WTC11 (cell line): ENCODE measurements at places on chromosomes 16 and 17. TPM values are rescaled to one million over a fixed set of nuclear protein-coding genes. Genes with fewer than 3 reads are reported as not detected.

DNA sequence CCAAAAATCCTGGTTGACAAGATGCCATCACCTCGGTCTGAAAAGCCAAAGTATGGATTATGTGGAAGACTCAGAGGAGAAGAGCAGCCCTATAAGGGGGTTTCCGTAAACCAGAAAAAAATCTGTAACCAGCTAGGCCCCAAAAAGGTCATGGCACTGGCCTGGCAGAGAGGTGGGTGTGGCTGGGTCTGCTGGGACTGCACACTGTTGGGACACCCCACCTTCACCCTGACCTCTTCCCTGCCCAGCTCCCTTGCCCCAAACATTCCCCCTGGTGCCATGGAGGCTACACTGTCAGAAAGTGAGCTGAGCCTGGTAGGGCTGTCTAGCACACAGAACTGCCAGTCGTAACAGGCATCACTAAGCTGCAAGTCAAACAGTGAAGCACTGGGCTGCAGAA lies 6.5 kb downstream of the SLC47A2 start:
- no peak for DNase-seq

DNA sequence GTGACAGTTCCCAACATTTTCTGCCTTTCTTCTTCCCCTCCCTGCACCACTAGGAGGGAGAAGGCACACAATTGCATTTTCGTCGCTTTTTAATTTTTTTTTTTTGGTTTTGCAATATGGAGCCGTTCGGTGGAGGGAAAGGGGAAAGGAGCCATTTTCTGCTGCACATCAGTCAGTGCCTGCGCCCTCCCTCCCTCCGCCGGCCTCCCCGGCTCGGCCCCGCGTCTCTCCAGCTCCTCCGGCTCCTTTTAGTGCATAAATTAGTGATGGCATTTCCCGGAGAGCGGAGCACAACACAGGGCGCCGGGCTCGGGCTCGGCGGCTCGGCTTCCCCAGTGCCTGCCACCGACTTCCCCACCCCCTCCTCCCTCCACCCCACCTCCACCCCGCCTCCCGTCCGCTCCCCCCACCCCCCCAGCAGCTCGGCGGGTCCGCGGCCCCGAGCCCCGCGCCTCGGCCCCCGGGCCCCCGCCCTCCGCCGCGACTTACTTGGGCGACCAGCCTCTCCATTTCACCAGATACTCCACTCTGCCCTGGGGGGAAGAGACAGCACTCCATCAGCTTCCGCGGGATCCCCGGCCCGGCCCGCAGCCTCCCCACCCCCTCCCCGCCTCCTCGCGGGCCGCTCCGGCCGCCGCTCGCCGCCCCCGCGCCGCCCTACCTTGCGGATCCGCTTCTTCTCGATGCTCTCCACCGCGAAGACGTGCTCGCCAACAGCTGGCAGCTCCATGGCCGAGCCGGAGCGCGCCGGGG lies 542 bp downstream of the CBX4 start:
- peak; percentile 76 for DNase-seq

DNA sequence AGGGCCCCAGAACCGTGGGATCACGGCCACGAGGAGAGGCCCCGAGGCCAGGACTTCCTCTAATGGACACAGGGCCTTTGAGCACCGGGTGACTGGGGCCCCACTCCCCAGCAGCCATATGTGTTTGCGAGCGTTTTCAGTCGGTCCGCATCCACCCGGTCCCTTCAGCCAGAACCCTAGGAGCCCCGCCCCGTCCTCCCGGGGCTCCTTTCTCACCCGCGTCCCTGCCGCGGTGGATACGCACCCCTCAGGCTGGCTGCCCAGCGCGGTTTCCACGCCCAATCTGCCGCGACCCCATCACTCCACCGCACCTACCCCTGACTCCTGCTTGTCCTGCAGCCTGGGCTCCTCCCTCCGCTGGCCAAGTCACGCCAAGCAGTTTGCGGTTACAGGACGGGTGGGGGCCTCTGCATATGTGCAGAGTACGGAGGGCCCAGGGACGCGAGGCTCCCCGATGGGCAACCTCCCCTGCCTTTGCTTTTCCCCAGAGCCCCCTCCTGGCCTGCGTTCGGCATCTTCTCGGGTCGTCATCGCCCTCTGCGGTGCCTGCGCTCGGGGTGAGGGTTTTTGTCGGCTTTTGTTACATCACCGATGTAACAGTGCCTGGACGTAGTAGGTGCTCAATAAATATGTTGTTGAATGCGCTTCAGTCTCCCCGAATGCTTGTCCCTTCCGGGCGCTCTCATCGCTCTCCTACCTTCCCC lies 1.0 kb upstream of the TTYH2 start:
- peak; percentile 48 for DNase-seq

DNA sequence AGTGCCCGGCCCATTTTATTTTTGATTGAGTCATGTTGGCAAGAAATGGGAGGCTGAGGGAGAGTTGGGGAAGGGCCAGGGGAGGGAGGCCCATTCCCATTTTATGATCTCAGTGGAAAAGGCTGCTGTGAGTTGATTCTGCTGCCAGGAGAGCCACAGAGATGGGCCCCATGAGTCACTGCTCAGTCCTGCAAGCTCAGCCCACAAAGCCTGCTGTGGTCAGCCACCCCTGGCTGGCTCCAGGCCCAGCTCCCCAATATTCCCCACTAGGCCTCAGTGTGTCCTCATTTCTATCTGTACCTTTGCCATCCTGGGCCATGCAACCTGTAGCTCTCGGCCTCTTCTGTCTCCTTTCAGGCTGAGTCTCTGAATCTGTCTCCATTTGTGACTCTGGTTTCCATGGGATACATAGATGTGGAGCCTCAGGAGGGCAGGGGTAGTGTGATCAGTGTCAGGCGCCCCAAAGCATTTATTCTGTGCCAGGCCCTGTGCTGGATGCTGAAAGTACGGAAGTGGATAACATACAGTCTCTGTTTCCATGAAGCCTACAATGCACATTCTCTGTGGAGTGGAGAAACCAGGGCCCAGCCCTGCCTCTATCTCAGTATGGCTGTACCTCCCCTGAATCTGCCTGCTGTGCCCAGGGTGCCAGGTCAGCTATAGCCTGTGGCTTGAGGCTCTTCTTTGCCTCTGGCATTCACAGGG lies 1.9 kb upstream of the PLEKHG4 start:
- DNase-seq = no peak

- no peak for DNase-seq
Measured at GRCh38 chr16:85330694-85331188, 218.5 kb upstream of the CIBAR2 start.

- DNase-seq = no peak
Measured at GRCh38 chr16:55502801-55503366, 6.0 kb upstream of the LPCAT2 start.

CD79B gene
- total RNA-seq = 3.0 to 3.5 TPM (median 3.2 TPM) in 3 replicates

GRCh38 chr16:74951681-74952080 lies 33.2 kb downstream of the WDR59 start:
- no peak for DNase-seq

DNA sequence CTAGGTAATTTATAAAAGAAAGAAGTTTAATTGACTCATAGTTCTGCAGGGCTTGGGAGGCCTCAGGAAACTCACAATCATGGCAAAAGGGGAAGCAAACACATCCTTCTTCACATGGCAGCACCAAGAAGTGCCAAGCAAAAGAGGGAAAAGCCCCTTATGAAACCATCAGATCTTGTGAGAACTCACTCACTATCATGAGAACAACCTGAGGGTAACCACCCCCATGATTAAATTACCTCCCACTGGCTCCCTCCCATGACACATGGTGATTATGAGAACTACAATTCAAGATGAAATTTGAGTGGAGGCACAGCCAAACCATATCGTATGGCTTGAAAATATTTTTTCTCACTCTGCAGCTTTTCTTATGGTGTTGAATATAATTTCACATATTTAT lies 151.7 kb downstream of the ANKFN1 start:
- DNase-seq = no peak
